Stimulated activated CD8-positive, alpha-beta memory T cell treated with anti-CD3 and anti-CD28 coated beads, Interleukin-4, amount 100 ng/mL, for 24 hours (primary cell): ENCODE measurements at places on chromosomes 6 and 20.
A peak's percentile ranks its signal among the peaks of the same experiment; 100 is the strongest.

- DNase-seq, result no peak
Observed at GRCh38 chr6:15495375-15495901, 167.4 kb downstream of the DTNBP1 start.

DNA sequence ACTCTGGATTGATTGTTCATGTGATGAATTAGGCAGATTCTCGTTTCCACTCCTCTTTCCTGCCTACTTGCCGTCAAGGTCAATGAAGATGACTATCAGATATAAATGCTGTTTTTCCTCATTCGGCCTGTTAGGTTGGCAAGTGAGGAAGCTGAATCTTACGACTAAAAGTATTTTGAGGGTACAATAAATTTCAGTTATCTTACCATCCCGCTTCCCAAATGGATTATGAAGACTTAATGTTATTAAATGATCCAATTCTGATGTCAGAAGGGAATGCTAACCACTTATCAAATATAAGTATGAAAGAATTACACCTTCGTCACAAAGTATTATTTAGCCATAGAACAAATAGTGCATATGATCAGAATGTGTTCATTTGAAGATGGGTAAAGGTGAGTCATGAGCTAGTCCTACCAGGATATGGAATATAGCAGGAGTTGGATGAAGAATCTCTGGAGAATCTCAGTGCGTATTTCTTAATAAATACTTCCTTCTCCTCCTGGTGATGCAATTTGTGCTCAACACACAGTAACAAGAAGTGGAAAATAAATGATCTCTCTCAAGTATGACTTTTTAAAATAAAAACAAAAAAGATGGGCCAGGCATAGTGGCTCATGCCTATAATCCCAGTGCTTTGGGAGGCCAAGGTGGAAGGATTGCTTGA lies 4.6 kb downstream of the GPLD1 start:
- DNase-seq, result no peak

DNA sequence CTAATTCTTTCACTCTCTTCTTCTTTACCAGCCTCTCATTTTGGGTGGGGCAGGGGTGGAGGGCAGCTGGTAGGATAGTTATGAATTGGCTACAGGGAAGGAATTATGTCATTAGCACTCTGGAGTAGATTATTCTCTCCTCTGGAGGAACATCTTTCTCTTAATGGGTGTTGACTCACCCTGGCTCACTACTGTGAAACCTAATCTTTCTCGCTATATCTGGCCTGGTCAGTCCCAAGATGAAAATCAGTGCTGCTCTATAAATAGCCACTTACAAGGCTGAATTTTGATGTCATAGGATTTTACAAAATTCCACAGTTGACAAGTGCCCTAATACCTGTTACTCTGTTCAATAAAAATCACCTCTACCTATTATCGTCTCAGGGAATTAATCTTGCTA lies 151.3 kb downstream of the COL9A1 start:
- DNase-seq, result no peak

- no peak for DNase-seq
Observed at GRCh38 chr6:69719602-69720193, 77.1 kb downstream of the LMBRD1 start.

- DNase-seq, result peak; percentile 17
Observed at GRCh38 chr6:11538052-11538818, 686 bp downstream of the TMEM170B start.

DNA sequence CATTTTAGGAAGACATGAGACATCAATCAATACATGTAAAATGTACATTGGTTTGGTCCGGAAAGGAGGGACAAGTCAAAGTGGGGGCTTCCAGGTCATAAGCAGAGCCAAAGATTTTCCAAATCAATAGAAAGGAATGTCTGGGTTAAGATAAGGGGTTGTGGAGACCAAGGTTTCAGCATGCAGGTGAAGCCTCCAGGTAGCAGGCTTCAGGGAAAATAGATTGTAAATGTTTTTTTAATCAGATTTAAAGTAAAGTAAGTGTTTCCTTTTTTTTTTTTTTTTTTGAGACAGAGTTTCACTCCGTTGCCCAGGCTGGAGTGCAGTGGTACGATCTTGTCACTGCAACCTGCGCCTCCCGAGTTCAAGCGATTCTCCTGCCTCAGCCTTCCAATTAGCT lies 16.8 kb upstream of the SERPINB9 start:
- DNase-seq, result no peak

- DNase-seq, result no peak
Observed at GRCh38 chr6:87724983-87725811, 23.2 kb upstream of the AKIRIN2 start.

DNA sequence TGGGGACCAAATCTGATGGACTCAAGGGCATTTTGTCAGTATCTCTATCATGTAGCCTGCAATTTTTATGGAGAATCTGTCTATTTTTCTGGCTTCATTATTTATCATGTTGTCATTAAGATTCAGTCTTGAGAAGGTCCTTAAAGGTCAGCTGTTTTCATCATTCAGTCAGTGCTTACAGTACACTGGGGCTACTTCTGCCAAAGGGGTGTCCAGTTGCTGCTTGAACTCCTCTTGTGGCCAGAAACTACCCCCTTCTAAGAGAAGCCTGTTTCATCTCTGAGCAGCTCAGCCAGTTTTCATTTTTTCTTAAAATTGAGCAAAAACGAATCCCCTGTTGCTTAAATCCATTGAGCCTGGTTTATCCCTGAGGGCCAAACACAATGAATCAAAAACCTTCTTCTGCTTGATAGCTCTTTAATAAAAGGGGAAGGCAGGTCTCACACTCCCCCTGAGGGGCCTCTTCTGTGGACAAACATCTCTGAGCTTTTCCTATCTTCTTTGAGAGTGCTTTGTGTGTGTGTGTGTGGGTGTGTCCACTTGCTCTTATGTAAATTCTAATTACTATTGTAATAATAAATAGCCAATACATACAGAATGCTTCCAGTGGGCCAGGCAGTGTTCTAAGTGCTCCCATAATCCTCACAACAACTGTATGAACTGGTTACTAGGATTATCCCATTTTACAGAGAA lies 172.2 kb downstream of the PLCB1 start:
- DNase-seq, result no peak

GRCh38 chr20:38962928-38963401 lies 821 bp downstream of the DHX35 start:
- no peak for DNase-seq

DNA sequence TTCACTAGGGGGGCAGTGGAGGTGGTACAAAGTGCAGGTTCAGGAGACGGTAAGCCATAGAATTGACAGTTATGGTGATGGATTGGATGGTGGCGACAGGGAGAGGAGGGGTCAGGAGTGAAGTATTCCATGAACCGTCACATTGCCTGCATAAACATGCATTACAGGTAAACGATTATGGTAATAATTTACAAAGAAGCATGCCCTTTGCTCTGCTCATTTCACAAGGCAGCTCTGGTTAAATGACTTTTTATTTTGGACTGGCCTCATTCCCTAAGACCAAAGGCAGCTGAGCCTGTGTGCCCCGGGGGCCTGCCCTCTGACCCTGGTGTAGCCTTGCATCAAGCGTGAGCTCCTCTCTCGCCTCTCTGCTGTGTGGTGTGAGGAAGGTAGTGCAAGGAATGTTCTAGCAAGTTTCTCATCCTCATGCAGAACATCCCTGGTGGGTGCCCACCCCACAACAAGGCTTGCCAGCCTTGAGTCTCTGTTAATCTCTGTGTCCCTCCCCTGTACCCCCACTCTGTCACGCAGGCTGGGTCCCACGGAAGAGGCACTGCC lies 59.0 kb downstream of the PPP1R14C start:
- no peak for DNase-seq
